CD4-positive, alpha-beta T cell treated with Interleukin-4 for 4 hours (primary cell): ENCODE measurements at places on chromosomes 16 and 17.

- no peak for DNase-seq
Observed at GRCh38 chr17:6153375-6153774, 83.2 kb downstream of the WSCD1 start.

DNA sequence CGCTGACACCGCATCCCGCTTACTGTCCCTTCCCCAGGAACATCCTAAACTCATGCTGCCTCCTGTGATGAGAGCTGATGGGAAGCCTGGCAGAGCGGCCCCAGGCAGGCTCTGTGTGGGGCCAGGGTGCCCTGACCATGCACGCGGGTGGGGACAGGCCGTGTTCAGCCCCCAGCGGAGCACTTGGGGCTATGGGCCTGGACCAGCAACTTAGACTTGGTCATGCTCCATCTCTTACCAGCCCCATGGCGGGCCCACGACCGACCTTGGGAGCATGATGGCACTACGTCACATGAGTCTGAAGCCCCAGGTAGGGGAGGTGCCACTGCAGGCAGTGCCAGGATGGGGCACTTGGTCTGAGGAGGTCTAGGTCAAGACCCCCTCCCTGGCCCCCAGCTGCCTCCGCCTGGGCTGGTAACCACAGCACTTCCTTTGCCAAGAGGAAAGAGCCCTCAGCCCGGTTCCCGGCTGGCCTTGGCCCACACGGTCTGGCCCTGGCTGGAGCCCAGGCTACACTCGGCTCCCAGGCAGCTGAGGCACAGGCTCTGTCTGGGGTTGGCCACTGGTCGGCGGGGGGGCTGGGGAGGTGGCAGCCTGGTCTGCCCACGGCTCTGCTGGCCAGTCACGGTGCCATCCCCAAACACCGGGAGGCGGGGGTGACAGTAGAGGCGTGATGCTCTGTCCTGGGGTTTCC is 25.7 kb downstream of the BAHCC1 start:
- DNase-seq: no peak

GRCh38 chr16:70652322-70652721 is 6.0 kb downstream of the IL34 start:
- no peak for DNase-seq

DNA sequence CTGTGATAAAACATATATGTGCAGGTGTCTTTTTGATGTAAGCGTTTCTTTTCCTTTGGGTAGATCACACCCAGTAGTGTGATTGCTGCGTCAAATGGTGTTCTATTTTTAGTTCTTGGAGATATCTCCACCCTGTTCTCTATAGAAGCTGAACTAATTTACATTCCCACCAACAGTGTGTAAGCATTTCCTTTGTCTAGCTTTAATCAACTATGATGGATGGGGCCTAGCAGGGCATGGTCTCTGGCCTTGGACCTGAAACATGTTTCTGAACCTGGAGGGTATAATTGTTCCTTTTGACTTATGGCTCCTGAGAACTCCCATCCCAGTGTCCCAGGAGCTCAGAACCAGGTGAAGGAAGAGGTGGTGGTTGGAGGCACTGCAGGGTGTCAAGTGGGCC is 93.9 kb downstream of the HAPSTR1 start:
- no peak for DNase-seq
